NCI-H1417 (cell line): ENCODE measurements at places on chromosomes 7 and 10.

- DNase-seq: no peak
Measured at GRCh38 chr10:50501924-50502452, 121.8 kb downstream of the SGMS1 start.

GRCh38 chr7:34315032-34315431 lies 343.0 kb upstream of the NPSR1 start:
- no peak for DNase-seq

DNA sequence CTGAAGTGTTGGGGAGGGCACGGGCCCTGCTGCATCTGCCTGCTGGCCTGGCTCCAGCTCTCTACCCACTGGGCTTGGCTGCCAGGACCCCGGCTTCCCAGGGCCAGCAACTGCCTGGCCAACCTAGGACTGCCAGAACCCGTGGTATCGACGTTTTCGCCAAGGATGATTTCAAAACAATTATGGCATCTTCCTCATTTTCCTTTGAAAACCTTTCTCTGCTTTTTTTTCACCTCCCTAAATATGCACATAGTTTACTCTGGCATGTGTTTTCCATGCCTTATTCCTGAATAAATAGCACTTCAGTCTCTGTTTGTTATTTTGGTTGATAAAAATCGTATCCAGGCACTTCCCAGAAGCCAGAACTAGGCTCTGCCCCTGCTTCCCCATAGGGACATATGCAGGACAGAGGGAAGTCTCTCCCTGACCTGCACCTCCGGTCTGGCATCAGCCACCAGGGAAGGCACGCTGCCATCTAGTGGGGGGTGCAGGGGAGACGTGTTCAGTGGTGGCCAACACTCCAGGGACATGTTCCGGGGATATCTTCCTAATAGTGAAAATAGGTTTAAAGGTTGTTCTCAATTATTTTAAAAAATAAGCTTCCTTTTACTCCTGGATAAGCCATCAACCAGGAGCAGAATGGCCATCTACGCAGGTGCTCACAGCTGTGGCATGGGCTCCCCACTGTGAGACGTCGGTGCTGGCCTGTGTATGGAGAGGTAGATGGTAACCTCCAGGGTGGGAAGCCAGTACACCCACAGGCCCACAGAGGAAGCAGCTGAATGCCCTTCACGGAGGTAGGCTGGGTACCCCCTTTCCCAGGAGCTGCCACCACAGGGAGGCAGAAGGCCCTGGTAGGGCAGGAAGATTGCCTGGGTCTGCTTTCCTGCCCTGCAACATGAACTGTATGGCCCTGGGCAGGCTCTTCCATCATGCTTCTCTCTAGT lies 30.7 kb upstream of the ANTXRL start:
- peak; percentile 15 for DNase-seq

- DNase-seq: no peak
Measured at GRCh38 chr7:137818036-137818435, 28.7 kb downstream of the DGKI start.

- DNase-seq: no peak
Measured at GRCh38 chr7:9240001-9240400, 806.6 kb downstream of the NXPH1 start.

DNA sequence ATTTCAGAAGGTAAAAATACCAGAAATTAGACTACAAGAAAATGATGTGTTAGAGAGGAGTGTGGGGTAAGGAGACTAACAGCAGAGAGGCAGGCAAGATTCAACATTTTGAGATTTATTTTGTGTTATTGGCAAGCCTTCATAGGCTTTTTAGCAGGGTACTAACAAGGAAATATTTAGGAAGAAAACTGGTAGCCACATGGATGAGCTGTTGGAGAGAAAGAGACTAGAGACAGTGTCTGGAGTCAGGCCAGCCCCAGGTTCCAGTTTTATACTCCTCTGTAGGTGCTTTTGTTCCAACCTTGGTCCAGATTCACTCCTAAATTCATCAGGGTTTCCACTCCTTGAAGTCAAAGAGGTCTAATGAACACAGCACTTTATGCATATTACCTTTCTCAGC lies 41.1 kb downstream of the GPRIN2 start:
- no peak for DNase-seq

- no peak for DNase-seq
Measured at GRCh38 chr7:140621401-140622021, 19.1 kb downstream of the DENND2A start.

DNA sequence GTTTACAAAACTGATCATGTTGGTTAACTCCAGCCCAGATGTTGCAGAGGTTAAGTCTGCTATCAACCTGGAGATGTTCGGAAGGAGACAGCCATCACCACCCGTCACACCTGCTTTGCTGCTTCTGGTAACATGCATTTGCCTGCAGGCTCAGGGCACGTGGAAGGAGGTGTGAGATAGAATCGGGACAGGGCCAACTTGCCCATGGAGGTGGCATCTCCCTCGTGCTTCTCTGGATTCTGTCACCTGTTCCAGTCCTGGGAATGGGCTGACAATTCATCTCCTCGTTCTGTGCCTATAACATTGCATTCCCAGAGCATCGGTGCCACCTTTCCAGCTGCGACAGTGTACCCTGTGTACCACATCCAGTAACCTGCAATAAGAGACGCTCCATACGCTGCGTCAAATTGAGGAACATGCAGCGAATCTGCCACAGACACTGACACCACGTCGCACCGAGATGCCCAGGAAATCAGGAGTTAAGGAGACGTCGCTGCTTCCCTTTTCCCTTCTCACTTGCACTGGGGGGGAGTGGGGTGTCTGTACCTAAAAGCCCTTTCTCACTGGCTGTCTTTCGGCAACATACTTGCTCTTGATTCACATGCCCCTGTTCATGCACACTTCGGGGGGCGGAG lies 65.8 kb downstream of the ADARB2 start:
- DNase-seq: no peak

GRCh38 chr10:126650161-126650560 lies 20.3 kb downstream of the C10orf90 start:
- no peak for DNase-seq

DNA sequence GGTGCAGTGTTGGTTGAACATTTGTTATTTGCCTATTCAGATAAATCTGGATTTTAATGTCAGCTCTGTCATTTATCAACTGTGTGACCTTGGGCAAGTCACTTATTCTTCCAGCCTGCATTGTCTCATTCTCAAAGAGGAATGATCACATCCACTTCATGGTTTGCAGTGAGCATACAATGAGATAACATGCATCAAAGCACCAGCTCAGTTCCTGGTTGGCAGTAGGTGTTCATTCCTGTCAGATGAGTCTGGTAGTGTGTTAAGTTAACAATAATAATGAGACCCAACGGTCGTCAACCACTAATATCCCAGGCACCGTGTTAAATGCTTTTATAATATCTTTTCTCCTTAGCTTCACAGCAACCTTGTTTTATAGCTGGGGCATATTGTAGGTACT lies 137.3 kb downstream of the SORCS3 start:
- no peak for DNase-seq
